ENCODE measurements at places on chromosomes 3 and 15.
A peak's percentile ranks its signal among the peaks of the same experiment; 100 is the strongest.

- no peak for DNase-seq
Observed at GRCh38 chr3:194714137-194714455, 28.4 kb downstream of the FAM43A start.

DNA sequence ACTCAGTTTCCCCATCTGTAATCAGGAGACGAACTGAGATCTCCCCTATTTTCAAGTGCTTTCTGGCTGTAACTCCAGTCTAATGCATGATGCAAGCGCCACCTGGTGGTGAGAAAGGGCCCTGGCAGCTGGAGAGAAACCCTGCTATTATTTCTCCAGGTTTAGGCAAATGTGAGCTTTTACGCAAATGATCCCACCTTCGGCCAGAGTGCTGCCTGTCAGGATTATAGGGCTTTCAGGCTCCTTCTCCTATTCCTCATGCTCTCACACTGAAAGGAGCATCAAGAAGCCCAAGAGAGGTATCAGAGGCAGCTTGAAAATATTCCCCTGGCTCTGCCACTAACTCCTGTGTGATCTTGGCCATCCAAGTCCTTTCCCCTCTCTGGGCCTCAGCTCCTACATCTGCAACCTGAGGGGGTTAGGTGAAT, 93.9 kb upstream of the RASGRF1 start:
- DNase-seq = peak; percentile 45

GRCh38 chr15:29070471-29071231, 184.9 kb downstream of the APBA2 start:
- no peak for DNase-seq

DNA sequence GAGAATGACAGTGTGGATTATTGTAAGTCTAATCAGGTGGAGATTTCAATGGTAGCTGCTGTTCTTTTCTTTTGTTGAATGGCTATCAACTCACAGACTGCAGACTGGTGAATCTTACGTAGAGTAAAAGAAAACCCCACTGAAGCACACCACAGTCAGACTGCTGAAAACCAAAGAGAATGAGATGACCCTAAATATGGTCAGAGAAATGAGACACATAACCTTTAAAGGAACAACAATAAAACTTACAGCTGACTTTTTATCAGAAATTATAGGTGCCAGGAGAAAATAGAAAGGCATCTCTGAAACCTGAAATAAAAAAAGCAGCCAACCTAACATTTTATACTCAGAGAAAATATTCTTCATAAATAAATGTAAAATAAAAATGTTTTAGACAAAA, 12.7 kb upstream of the UBE3A start:
- no peak for DNase-seq

DNA sequence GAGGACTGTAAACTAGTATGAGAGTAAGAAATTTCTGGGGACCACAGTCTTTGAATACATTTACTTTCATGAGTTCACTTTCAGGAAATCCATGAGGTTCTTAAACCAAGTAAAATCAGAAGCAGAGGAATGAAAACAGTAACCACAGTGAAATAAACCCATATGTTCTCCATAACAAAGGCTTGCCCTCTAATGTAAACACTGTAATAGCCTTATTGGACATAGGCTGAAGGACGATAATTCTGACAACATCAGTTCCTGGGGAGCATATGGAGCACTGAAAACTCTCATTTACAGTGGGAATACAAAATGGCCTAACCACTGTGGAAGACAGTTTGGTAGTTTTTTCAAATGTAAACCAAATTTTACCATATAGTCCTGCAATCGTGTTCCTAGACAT, 965.8 kb downstream of the NSUN3 start:
- no peak for DNase-seq

- no peak for DNase-seq
Observed at GRCh38 chr3:179181993-179182551, 33.9 kb downstream of the PIK3CA start.

- no peak for DNase-seq
Observed at GRCh38 chr15:29612701-29613100, 209.6 kb downstream of the TJP1 start.

- DNase-seq = no peak
Observed at GRCh38 chr3:184683234-184683633, 28.6 kb downstream of the MAGEF1 start.

DNA sequence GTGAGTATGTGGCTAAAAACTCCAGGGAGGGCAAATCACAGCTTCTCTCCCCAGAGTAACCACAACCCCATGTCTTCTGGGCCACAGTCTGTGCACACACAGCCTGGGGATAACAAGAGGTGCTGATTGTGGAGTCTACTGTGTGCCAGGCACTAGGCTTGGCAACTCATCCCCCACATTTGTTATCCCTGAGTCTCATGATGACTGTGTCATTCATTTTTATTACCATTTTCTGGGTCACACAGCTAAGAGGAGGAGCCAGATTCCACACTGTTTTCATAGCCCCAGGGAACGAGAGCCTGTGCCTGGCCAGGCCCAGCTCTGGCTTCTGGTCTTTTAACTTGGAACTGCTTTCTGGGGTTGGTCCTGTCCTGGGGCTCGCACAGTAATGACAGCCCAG, 34.5 kb downstream of the ESYT3 start:
- no peak for DNase-seq

DNA sequence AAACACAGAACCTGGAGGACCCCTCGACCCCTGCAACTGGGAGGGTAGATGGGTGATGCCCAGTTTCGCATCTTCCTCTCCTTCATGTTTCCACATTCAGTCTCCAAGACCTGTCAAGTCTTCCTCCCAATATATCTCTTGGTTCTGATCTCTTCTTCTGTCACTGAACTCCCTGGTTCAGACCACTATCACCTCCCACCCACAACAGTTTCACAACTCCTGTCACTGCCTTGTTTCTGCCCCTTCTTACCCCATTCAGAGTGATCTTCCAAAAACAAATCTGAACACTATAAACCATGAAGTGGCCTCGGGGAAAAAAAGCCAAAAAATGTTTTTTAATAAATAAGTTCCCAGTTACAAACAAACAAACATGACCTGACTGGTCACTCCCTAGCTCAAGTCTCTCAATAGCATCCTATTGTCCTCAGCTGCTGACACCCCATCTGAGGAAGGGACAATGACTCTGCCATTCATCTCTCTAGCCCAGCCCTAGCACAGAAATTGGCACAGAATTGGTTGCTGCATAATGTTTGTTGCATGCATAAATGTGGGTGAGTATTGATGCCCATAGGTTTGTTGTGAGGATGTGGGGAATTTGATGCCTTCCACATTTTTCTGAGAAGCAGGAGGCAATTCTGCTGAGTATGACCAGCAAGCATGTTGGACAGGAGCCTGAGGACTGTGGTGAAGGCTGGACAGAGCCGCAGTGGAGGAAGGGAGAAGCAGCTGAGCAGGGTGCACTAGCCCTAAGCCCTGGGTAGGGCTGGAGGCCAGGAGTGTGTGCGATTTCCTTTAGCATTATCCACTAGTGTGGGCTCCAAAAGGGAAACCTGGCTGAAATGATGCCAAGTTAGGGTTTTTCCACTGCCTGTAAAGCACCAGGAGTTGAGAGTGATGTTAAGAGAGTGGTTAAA, 12.2 kb upstream of the XYLB start:
- DNase-seq = no peak

DNA sequence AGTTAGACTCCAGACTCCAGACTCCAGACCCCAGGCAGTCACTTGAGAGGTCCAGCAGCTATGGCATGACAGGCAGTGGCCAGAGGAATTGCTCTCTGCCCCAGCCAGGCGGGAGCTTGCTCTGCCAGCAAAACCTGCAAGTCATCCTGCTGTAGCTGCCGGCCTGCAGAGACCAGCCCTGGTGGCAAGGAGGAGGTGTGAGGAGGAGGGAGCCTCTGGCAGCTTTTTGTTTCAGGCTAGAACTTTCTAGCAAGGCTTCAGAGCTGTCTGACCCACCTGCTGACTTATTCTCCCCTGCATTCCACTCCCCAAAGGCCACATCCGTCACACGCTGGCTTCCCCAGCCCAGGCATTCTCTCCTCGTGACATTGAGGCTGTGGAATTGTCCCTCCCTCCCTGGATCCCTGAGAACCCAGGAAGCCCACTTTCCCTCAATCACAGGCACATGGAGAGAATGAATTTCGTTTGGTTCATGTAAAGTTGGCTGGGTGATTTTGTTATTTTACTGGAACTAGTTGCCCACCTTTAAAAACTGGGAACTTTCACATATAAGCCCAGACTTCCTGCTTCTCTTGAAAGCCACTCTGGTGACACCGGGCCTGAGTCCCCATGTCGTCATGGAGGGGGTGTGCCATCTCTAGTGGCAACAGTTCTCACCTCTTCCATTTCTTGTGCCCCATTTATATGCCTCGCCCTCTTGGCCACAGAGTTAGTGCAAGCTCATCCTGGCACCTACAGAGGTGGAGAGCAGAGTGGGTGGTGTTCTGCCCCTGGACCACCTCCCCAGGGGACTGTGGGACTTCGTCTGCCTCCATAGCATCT, 82.7 kb downstream of the ABHD5 start:
- DNase-seq = no peak
